GM04504 (cell line): ENCODE measurements at places on chromosomes 4 and X.

- DNase-seq = no peak
These were observed 67.4 kb downstream of the CNGA2 start for GRCh38 chrX:151801980-151802379.

GRCh38 chr4:16674082-16674481, 224.4 kb downstream of the LDB2 start:
- DNase-seq = no peak

- no peak for DNase-seq
These were observed 11.9 kb upstream of the NDUFC1 start for GRCh38 chr4:139314047-139314800.

DNA sequence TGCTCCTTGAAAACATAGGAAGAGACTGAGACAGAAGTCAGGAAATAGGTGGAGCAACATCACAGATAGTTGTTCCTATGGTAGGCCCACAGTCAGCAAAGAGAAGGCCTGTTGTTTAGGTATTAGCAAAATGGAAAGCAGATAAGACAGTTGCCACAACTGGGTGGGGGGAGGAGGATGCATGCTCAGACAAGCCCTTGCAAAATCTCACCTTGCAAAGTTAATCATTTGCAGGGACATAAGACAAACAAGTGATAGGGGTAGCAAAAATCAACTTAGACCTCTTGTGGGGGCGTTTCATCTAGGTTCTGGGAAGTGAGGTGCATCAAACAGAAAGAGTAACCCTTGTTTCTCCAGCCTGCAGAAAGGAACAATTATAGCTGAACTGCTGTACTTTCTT, 30.7 kb downstream of the SERPINA7 start:
- DNase-seq = no peak

GRCh38 chr4:147361726-147362125, 119.2 kb upstream of the EDNRA start:
- peak; percentile 13 for DNase-seq

GRCh38 chr4:110055158-110055768, 142.6 kb downstream of the EGF start:
- DNase-seq = no peak

- DNase-seq = no peak
These were observed 161.3 kb upstream of the MAGEB18 start for GRCh38 chrX:25976683-25977310.

DNA sequence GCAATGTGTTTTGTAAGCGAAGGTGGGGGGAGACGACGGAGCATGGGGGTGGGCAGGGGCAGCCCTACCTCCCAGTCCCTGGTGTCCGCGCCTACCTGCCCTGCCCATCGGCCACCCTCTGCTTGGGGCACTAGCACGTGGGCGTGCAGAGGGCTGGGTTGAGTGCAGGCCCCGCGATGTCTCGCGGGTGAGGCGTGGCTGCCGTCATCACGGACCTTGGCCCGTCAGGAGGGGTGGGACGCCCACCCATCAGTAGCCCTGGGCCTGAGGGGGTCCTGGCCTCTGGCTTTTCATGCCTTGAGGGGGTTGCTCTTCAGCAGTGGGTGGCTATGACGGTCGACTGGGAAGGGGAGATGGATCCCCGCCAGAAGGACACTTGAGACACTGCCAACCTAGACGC, 36.1 kb upstream of the GEMIN8 start:
- DNase-seq = no peak

DNA sequence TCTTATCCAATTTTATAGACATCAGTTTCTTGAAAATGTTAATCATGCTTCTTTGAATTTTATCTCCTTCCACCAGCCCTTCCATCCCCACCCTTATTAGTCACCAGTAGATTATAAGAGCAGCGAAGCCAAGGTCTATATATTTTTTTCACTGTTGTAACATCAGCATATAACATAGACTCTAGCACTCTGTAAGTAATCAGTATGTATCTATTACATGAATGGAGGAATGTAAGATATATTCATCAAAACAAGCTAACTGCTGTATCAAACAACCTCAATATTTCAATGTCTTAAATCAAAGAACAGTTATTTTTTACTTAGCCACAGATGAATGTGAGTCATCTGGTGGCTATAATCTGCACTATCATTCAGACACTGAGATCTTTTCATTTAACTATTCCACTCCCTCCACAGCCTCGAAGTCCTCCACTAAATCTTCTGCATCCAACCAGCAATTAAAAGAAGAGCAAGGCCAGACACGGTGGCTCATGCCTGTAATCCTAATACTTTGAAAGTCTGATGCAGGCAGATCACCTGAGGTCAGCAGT, 178.9 kb downstream of the CENPC start:
- DNase-seq = no peak

DNA sequence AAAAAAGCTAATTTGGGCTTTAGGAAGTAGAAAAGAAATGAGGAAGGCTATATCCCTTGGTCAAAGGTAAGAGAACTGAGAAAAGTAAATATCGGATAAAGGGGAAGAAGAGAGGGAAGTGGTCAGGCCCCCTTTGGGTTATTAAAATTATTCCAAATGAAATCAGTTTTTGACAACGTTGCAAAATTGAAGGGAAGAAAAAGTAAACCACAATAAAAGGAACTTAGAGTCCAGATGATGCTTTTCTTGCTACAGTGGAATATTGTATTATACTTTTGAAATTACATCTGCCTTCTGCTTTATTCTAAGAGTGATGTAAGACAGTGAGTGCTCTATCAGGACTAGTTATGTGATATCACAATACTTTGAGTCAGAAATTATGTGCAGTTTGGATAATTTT, 59.4 kb upstream of the RBPJ start:
- DNase-seq = no peak

GRCh38 chrX:129522184-129523078, 859 bp downstream of the SMARCA1 start:
- no peak for DNase-seq

GRCh38 chr4:104494822-104495559, at the start of gene CXXC4:
Gene CXXC4, minus strand, starts transcription at chr4:104494894. Its CDS starts 3,092 bp downstream, at chr4:104491802.
- DNase-seq = no peak

- DNase-seq = no peak
These were observed 103.3 kb upstream of the KIT start for GRCh38 chr4:54554339-54554990.

DNA sequence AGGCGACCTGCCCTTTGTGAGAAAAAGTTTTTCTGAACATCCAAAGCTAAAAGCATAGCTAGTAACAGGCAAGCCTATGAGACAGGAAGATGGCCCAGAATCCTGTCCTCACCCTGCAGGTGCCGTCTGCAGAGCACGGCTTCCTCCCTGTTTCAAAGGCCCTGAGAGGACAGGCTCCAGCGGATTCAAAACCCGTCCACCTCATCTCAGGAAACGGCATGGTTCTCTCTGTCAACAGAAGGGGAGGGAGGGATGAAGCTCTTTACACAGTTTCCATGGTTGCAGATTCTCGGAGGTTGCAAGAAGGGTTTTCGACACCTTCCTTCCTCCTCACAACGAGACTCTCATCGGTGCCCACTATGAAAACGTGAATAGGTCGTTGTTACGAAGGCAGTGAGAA, 8.3 kb downstream of the PPP2R3B start:
- no peak for DNase-seq

DNA sequence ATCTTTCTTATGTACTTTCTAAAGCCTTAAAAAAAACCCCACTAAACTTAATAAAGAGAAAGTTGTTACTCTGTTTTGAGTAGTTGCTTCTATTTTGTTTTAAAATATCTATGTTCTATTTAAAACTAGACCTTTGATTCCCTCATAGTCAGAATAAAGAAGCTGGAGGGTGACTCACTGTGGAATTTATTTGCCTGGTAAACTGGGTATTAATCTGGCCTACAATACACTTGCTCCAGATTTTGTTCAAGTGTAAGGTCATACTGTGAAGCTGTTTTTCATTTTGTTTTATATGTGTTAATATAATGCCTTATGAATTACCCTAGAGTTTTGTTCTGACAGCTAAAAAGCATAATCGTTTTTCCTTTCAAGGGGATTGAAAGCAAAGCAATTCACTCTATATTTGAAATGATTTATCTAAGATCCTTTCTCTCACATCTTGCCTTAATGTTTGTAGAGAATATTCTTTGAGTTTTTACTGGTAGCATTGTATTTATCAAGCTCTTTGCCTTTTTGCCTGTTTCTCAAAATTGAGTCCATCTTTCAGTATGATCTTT, 277.4 kb upstream of the PITX2 start:
- peak; percentile 7 for DNase-seq

DNA sequence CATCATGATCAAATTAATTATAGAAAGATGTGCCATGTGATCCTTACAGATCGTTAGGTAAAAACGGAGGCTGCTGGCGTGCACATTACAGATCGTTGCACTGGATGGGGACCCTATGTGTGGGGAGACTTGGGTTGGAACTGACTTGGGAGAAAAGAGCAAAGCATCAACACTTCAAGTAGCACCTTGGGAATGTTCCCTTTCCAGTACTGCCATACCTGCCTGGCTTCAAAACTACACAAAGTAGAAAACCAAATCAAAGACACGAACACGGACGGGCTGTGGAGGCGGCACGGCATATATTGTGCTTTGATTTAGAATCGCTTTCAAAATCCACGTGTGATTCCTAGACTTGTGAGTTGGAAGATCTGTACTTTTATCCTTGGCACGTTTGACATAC, 898 bp downstream of the CMC4 start:
- no peak for DNase-seq

DNA sequence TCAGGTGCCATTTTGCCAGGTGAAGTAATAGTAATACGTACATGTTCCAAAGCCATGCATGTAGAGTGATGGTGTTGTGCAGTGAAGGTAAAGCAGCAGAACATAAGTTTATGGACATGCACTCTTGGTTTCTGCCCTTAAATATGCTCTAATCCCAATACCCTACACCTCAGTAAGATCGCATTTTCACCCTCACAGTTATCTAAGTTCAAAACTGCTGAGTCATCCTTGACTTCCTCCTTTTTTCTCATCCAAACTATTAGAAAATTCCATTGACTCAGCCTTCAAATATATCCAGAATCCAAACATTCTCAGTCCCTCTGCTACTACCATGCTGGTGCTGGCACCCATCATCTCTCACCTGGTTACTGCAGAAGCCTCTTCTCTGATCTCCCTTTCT, 652.9 kb upstream of the IGFBP7 start:
- no peak for DNase-seq

DNA sequence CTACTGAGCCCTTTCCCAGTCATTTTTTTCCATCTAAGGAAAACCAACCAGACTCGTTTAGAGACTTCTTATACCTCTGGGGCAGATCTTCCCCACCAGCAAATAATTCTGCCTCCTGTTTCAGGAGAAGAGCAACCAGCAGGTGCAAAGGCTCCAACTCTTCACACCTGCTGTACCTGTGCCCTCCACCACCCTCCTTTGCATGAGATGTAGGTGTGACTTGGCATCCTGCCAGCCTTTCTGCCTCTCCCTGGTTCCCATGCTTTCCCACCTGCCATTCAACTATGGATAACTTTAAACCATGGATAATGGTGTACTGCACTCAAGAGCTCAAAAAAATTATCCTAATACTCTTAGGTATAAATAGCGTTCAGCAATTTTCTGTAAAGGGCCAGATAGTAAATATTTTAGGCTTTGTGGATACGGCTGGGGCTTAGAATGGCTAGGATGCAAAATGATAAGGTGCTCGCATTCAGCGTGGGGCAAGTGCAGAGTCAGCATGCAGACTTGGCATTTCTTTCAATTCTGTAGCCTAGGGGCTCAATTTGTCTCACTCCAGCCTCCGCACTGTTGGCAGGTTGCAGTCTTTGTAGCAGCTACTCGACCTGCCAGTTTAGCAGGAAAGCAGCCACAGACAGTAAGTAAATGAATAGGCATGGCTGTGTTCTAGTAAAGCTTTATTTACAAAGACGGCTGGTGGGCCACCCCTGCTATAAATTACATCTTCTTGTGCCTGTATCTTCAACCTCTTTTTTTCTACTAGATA, 79.8 kb downstream of the HCCS start:
- no peak for DNase-seq

- no peak for DNase-seq
These were observed 50.5 kb upstream of the FAM9C start for GRCh38 chrX:13094828-13095341.

GRCh38 chrX:68865300-68865699, 36.5 kb downstream of the EFNB1 start:
- DNase-seq = no peak

- DNase-seq = no peak
These were observed 119.5 kb downstream of the GLRA3 start for GRCh38 chr4:174709526-174709925.

GRCh38 chr4:119833611-119834010, 205.0 kb upstream of the PDE5A start:
- DNase-seq = no peak

DNA sequence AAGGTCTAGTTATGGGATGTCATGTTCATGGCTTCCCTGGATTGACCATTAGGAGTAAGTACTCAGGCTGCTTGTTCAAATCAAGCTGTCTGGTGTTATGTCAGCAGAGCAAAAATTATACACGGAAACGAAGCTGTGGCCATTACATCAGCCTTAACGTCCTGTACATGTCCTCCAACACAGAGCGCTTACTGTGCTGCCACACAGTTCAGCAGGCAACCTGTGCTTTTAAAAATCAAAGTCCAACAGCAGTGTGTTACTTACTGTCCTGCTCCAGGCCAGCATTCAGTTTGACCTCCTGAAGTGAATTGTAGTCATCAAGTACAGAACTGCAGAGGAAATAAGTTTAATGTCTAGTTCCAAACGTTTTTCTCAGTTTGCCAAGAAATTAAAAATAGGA, 46.0 kb downstream of the KLHL34 start:
- DNase-seq = no peak

GRCh38 chr4:110628663-110629213, 5.9 kb upstream of the PITX2 start:
- no peak for DNase-seq

GRCh38 chr4:113293043-113293560, 243.6 kb downstream of the ANK2 start:
- DNase-seq = no peak

DNA sequence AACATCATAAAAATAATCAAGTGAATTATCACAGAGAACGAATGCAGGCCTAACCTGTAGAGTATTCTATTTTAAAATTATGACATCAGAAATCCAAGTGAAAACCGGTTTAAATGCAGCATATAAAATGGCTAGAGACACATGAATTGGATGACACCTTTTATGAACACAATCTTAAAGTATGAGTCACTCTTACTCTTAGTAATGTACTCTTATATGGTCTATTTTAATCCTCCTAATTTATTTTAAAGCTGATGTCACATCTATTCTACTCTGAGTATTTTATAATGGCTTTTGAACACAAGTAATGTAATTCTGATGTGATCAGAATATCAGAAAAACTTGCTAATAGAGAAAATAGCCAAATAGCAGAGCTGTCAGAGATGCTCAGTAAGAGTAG, 161.4 kb upstream of the RADX start:
- DNase-seq = no peak

- no peak for DNase-seq
These were observed 9.5 kb downstream of the GAB1 start for GRCh38 chr4:143346206-143346605.

GRCh38 chrX:76555816-76556215, 128.3 kb downstream of the MAGEE1 start:
- no peak for DNase-seq
